ENCODE measurements at places on chromosomes 6 and 20.

GRCh38 chr6:90068264-90068663, 174.0 kb downstream of the GJA10 start:
- peak; percentile 80 for DNase-seq

DNA sequence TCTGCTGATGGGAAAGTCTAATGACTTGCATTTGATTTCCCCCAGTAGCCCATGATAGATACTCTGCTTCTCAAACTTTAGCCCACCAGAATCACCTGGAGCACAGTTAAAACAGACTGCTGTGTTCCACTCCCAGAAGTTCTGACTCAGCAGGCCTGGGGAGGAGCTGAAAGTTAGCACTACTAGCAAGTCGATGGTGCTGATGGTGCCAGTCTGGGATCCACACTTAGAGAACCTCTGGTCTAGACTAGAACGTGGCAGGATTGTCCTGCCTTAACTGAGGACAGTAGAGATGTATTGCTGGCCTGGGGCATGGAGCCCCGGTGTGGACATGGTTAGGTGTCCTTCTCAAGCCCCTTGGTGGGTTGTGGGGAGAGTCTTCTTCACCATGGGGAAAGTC, 8.7 kb downstream of the TOX2 start:
- DNase-seq = no peak

DNA sequence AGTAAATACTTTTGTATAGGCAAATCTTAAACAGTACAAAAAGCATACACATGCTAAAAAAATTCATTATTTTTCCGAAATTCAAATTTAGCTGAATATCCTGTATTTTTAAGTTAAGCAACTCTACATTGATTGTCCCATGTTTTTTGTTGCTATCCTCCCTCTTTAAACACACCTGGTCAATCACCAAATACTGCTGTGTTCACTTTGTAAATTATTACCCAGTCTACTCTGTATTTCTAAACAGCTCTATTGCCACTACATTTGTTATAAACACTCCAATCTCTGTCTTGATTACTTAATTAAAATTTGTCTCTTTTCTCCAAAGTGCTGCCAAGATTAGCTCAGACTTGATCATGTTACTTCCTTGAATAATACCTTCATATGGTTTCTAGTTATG, 466.5 kb upstream of the GJE1 start:
- no peak for DNase-seq

DNA sequence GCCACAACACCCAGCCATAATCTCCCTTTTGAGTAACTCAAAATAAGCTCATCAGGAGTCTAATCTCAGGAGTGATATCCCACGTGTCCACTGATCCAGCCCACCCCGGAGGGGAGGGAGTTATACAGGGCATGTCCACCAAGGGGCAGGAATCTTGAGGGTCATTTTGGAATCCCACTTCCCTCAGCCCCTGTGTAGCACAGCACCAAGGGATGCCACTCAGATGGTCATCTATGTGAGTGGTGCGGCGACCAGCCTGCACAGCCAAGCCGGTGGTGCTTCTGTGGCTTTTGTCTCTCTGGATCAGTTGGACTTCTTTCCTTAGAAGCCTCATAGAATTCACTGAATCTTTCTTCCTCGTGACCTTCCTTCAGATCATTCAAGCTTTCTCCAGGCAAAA, 11.0 kb upstream of the BCAS4 start:
- DNase-seq = no peak

- peak; percentile 21 for DNase-seq
Observed at GRCh38 chr6:73207221-73207837, 18.0 kb downstream of the KHDC1L start.

DNA sequence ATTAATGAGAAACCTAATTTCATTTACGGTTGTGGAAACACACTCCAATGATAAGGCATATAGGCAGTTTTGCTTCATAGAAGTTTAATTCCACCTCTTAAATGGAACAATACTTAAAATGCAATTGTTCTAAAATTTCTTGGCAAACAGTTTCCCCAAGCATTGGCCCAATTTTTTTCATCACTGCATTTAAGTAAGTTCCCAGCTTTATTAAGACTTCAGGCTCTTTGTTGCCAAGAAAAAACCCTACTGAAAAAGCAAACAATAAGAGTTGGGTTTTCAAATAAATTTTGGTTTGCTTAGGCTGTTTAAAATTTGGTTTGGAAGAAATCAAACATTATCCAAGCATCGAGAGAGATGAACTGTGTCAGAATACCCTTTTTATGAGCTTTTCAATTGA, 690.9 kb upstream of the NRSN1 start:
- DNase-seq = no peak

- no peak for DNase-seq
Observed at GRCh38 chr6:75438442-75439116, 55.0 kb downstream of the FILIP1 start.

DNA sequence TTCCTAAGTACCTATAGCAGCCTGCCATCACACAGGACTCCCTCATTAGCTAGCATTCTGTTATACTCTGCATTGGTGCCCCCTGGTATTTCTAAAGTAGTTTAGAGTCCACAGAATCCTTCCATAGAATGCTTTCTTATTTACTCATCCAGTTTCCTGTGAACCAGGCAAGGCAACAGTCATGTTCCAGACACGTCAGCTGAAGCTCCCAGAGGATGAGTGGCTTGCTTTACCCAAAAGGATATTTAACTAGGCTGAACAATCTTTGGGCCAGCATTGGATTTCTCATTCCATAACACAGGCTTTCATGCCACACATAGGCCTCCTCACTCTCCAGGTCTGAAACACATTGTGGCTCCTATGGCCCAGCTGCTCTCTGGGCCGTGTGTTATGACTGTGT, 203.8 kb upstream of the MAP3K7 start:
- peak; percentile 53 for DNase-seq

GRCh38 chr6:74170118-74170517, 474.1 kb downstream of the CD109 start:
- no peak for DNase-seq

DNA sequence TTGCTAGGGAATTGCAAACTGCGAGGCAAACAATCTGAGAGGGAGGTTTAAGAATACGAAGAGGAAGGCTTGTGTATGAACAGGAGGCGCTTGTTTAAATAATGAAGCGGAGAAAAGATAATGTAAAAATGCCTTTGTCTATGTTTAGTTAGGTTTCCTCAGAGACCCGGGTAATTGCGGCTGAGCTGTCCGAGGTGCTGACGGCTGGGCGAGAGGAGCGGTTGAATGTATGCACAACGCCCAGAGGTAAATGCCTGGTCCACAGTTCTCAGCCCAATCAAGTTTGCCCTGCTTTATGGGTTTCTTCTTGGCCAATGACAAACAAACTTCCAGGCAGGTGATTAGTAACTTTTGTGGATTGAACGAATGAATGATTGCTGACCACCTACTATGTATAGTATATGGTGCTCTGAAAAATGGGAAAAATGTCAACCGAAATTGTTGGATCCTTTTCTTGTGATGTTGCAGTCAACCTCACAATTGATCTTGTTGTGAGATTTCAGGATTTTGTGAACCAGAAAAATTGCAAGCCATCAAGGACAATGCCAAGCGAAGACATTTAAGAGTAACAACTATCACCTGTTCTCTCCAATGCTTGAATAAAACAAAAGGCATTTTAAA, 38.3 kb upstream of the SLC32A1 start:
- DNase-seq = peak; percentile 45

GRCh38 chr6:82419132-82419581, 55.5 kb downstream of the TPBG start:
- DNase-seq = no peak

DNA sequence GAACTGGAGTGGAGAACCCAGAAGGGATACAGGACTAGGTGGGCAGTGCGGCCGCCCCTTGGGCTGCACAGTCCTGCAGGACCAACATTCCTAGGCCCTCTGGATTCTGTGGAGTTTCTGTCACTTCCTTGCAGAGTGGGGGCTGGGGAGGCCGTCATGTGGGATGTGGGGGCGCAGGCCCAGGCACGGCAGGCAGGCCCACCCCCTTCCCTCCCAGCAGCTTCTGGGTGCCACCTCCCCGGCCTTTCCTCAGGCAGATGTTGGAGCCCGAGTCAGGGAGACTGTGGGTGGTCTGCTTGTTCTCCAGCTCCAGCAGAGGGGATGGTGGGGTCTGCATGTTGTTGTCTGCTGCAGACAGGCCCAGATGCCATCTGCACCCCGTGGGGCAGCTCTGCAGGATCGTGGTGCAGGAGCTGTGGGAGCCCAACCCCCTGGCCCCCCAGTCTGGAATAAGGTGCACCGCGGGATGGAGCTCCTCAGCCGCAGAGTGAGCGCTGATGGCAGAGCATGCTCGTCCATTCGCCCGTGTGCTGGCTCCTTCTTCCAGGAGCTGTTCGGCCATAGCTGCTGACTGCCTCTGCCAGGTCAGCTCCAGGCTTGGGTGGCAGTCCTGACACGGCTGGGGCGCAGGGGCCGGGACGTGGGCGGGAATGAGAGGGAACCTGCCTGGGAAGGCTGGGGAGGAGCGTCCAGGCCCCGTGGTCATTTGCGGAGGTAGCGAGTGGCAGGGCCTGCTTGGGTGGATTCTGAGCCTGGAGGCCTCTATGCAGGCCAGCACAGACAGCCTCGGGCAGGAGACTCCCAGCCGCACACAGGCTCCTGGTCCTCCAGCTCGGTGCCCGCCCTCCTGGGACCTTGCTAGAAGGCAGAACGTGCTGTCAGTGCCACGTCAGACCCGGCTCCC, 18.1 kb downstream of the SLC17A9 start:
- DNase-seq = no peak

DNA sequence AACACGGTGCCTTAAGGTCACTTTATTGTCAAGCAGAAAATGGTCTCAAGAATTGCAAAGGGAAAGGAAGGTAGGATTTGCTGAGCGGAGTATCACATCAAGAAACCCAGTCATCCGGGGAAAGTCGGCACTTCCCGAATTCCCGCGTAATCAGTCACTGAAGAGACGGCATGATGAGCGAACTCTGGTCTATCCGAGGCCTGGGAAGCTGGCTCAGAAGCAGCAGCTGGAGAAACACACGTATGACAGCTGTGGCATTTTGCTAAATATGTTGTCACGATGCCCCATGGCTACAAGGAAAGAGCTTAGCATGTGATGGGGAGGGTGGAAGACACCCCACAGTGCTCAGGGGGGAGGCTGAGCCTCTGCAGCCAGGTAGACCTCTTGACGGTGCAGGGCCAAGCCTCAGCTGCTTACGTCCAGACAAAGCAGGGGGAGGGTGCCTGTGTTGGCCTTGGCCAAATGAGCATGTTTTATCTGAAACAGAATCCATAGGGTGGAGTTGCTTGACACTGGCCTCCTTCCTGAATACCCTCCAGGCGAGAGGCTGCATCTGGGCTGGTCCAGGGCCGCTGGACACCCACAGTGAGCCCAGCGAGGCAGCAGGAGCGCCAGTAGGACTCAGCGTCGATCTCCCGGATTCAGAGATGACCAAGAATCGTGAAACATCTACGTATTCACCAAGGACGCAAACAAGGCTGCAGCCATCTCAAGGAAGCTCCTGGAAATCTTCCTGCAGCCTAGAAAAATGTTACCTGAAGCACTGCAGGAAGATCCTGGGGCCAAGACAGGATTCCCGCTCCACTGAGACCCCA, 118.8 kb upstream of the AFDN start:
- DNase-seq = peak; percentile 82

DNA sequence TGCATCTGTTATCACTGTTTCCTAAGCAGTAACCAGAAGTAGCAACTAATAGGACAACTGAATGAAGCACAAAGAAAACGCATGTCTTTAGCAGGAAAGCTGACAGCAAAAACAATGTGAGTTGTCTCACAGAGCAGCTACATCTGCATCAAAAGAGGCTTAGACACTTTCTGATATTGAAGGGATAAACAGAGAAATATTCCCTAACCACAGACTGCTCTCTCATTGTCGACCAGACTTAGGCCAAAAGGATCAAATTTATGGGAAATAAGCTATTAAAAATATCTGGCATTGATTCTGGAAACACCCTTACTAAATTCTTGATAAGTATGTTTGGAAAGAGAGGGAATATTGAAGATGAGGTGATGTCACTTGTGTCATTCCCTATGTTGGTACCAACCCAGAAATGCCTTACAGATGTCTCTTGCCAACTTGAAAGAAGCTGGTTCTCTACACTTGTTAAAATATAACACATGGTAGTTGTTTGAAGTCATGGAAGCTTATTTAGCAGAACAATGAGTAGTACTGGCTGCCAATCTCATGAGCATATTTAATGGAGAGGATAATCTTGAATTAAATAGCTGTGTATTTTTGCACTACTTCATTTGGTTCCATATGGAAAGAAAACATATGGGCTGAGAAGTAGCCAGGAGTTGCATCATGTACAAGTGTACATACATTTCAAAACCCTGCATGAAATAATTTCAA, 929.3 kb upstream of the MAN1A1 start:
- no peak for DNase-seq

DNA sequence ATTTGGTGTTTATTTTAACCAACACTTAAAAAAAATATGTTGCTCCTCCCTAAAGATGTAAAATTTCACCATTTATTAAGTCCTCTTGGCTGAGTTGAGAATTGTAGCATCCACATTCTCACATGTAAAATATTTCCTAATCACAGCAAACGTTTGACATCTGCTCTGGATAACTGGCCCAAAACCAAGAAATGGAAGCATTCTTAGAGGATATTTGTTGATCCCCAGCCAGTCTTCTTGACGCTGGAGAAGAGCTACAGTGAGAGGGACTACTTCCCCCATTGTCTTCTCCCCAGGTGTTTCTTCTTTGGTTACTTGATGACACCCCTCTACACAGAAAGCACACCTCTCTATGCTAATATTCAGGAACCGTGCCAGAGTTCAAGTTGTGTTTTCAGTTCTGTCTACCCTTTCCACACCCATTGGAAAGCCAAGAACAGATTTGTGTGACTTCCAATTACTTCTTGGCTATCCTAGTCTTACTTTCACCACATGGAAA, 454.5 kb upstream of the JAG1 start:
- no peak for DNase-seq

Data from kidney tubule cell (primary cell).